M059J (cell line): ENCODE measurements at places on chromosomes 1 and 21.
A peak's percentile ranks its signal among the peaks of the same experiment; 100 is the strongest.

DNA sequence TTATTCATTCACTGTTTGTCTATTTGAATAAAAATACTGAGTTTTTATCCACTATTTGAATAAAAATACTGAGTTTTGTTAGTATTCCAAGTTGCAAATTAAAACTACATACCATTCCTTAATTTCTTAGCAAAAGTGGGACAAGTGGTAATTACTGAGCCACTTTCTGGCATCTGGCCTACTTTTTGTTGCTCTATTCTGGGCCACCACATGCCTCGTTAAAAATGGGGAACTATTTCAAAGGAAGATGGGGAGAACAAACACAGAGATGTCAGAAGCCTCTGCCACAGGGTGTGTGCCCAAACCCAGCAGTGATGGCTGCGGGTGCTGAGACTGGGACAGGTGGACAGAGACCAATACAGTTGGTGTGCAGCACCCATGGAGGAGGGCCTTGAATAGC lies 14.6 kb downstream of the PIGP start:
- DNase-seq: no peak

DNA sequence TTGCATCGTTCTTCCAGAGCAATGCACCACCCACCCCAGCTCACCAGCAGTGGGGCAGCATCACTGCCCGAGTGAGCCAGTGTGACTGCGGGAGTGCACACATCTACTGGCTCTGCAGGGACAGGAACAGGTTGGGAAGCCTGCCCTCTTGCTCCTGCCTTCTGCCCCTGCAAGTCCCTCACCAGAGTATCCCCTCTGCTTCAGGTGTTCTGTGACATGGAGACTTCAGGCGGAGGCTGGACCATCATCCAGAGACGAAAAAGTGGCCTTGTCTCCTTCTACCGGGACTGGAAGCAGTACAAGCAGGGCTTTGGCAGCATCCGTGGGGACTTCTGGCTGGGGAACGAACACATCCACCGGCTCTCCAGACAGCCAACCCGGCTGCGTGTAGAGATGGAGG lies 4.2 kb downstream of the ANGPTL7 start:
- DNase-seq: no peak

DNA sequence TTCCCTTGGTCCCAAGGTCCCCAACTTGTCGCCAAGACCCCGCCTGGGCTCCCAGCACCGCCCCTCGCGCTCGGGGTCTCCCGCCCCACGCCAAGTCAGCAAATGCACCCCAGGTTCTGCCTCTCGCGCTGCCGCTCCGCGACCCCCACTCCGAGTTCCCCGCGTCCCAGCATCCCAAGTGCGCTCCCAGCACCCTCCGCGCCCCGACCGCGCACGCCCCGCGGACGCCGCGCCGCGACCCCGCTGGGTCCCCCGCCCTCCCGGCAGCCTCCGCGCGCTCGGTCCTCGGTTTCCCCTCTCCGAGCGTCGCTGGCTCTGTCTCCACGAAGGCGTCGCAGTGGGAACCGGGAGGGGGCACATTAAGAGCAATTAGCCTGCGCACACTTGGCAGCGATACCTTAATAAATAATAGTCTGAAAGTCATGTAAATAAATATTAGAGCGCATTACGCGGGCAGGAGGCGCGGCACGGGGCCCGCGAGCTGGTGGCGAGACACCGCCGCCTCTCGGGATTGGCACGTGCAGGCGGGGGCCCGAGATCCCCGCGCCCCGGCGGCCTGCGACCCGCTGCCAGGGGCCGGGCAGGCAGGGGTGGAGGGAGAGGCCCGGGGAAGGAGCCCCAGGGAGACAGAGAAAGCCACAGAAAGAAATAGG lies 75.9 kb downstream of the VWA5B1 start:
- DNase-seq: no peak

GRCh38 chr21:35905963-35906345 lies 154.4 kb downstream of the SETD4 start:
- DNase-seq: no peak

DNA sequence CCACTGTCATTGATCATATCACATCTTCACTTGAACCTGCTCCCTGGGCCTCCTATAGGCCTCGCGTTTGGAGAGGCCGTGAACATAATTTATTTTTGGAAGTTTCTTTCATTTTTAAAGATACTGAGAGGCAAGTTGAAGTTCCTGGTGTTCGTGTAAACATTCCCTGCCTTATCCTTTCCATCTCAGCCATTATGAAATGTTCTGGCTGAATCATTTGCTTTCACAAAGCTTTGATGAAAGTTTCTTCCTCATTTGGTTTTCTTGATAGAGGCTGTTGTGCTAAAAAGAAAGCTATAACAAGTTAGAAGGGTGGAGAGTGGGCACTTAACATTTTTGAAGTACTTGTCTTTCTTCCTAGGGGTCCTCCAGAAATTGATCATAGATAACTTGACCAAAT lies 15.5 kb downstream of the CAMTA1 start:
- DNase-seq: peak; percentile 84

DNA sequence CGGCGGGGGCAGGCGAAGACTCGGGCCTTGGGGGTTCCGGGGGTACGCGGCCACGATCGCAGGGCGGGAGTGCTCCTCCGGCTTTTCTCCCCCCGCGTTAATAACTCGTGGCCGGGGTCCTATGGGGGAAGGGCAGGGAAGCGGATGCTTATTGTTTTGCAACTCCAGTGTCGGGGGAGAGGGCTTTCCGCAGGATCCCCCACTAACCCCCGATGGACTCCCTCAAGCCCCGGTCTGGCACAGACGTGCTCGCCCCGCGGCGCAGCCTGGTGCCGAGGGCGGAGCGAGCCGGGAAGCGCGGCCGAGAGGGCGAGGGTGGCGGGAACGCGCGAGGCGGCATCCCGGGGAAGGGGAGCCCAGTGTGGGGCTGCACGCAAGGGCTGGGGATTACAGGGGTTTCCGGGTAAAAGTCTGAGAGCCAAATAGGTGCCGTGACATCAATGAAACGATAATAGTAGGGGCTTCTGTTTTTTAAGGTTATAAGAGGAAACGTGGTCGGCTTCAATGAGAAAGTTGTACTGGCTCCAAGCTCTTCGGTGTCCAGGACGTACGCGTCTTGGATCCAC lies 772 bp downstream of the UCK2 start:
- peak; percentile 58 for DNase-seq

GRCh38 chr1:20634594-20635084 lies 1.4 kb downstream of the PINK1 start:
- peak; percentile 85 for DNase-seq

DNA sequence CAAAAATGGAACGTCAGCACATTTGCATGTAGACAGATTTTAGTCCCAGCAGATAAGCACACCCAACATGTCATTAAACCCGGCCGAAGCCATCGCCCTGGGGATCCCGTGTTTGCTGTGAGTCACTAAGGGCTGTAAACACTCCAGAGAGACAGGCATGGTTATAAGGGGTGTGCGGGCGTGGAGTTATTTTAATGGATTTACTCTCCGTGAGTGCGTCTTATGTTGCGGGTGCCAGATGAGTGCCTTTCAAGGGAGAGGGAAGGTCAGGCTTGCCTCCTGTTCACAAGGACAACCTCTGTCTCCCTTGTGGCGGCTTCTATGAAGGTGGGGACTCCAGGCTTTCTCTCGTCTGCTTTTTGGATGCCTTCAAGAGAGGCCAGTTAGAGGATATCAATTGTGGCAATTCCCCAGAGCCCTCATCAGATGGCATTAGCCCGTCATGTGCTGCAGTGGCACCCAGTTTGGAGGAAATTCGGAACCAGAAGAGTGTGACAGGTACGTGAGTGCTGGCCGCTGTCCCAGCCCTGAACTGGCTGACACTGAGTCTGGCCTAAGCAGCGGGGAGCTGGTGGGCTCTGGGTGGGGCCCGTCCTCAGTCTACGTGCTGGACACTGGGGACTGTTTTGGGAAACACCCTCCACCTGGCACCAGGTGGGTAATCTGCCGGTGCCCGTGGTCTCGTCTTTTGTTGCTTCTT lies 223.8 kb upstream of the TMEM51 start:
- DNase-seq: peak; percentile 93

DNA sequence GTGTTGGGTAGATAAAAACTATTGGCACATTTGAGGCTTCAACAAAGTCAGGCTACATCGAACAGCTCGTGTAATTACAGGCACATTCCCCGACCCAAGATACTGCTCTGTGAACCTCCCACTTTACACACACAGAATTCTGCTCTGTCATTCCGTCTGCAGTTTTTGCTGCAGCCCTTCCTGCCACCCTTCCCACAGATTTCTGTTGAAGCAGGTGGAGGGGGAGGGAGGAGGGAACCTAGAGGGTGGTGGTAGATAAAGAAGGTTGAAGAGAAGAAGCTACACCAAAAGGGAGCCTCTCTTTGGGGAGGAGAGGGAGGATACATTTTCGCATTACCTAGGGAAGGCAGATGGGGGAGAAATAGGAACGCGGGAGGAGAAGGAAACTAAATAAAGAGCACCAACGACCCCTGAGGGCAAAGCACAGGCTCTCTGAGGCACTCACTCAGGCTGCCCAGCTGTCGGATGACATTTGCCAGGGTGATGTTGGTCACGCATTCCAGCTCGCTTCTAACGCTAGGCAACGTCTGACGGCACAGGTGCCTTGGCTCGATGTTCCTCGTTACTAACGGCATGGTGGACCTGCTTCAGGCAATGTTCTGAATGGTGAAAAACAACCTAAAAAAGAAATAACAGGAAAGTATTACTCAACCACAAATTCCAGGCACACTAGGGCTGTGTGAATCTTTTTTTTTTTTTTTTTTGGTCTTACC lies 36.0 kb downstream of the GPR3 start:
- no peak for DNase-seq

GRCh38 chr1:226443033-226443432 lies 35.1 kb upstream of the PARP1 start:
- DNase-seq: peak; percentile 52

DNA sequence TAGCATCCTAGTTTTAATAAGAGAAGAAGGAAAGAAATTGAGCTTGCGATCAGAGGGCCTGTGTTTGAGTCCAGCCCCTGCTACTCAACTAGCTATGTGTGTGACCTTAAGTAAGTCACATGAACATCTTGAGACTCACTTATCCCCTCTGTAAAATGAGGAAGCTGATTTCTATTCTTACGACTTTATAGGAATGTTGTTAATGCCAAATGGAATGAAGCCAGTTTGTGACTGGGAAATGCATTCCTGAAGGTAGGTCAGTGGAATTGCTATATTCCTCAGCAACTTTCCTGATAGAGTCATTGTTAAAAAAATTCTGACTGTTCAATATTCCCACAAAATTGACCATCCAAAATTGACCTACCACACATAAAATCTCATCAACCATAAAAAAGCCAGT lies 14.9 kb downstream of the FASLG start:
- DNase-seq: peak; percentile 46

DNA sequence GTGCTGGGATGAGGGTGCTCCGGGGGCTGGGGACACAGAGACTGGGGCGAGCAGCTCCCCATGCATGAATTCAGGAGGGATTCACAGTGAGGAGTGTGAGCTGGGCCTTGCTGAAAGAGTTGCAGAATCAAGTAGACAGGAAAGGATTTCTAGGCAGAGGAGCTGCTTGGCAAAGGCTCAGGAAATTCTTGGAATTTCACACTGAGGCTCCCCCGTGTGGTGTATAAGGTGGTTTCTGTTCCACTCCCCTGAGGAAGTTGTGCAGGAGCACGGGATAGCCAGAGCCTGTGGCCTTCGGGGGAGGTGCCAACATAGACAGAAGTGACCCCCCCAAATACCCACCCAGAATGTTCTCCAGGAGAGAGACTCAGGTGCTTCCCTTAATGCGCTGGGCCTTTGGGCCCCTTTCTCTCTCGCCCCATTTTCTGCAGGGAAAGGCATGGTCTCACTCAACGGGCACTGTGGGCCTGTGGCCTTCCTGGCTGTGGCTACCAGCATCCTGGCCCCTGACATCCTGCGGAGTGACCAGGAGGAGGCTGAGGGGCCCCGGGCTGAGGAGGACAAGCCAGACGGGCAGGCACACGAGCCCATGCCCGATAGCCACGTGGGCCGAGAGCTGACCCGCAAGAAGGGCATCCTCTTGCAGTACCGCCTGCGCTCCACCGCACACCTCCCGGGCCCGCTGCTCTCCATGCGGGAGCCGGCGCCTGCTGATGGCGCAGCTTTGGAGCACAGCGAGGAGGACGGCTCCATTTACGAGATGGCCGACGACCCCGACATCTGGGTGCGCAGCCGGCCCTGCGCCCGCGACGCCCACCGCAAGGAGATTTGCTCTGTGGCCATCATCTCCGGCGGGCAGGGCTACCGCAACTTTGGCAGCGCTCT lies 58.5 kb upstream of the ACTL8 start:
- peak; percentile 67 for DNase-seq

GRCh38 chr1:179229214-179230140 lies at the start of gene ABL2:
Gene ABL2, minus strand, starts transcription at chr1:179229677. Its CDS starts 280 bp downstream, at chr1:179229397.
- peak; percentile 47 for DNase-seq

GRCh38 chr1:66243548-66244130 lies 290.3 kb upstream of the SGIP1 start:
- DNase-seq: peak; percentile 31

GRCh38 chr1:167599957-167600581 lies 30.0 kb upstream of the RCSD1 start:
- peak; percentile 87 for DNase-seq

- peak; percentile 49 for DNase-seq
These were observed 4.9 kb downstream of the TMEM9 start for GRCh38 chr1:201149400-201149799.

- DNase-seq: peak; percentile 15
These were observed 26.9 kb upstream of the LRRC3 start for GRCh38 chr21:44428281-44428960.

DNA sequence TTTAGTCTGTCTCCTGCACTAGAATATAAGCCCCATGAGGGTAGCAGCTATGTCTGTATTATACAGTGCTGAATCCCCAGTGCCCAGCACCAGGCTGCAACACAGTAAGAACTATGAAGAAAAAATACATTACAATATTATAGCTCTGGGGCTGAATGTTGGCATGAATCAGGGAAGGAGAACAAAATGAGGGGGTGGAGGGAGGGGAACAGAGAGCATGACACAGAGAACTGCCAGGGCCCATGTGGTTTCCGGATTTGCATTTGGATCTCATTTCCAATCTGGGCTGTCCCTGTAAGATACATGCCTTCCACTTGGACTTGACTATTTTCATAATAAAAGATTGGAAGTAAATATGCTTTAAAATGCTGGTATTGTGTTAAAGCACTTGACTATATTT lies 35.8 kb downstream of the C1orf198 start:
- DNase-seq: peak; percentile 10

- DNase-seq: no peak
These were observed 57.9 kb downstream of the MIER1 start for GRCh38 chr1:66982561-66983260.

DNA sequence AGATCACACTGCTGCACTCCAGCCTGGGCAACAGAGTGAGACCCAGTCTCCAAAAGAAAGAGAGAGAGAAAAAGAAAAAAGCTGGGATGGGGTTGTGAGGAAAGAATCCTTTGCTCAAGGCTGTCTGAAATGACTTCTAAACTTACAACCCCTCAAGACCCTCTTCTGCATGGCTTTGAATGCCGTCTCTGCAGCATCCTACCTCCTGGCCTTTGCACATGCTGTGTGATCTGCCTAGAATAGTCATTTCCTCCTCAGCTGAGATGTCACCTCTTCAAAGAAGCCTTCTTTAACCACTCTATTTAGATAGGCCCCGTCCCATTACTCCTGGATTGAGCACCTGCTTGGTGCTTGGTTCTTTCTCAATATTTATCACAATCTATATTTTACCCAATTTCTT lies 17.4 kb upstream of the TRIM63 start:
- DNase-seq: no peak
